ENCODE measurements at places on chromosomes 2 and 18. TPM values are rescaled to one million over a fixed set of nuclear protein-coding genes. Genes with fewer than 3 reads are reported as not detected.

DNA sequence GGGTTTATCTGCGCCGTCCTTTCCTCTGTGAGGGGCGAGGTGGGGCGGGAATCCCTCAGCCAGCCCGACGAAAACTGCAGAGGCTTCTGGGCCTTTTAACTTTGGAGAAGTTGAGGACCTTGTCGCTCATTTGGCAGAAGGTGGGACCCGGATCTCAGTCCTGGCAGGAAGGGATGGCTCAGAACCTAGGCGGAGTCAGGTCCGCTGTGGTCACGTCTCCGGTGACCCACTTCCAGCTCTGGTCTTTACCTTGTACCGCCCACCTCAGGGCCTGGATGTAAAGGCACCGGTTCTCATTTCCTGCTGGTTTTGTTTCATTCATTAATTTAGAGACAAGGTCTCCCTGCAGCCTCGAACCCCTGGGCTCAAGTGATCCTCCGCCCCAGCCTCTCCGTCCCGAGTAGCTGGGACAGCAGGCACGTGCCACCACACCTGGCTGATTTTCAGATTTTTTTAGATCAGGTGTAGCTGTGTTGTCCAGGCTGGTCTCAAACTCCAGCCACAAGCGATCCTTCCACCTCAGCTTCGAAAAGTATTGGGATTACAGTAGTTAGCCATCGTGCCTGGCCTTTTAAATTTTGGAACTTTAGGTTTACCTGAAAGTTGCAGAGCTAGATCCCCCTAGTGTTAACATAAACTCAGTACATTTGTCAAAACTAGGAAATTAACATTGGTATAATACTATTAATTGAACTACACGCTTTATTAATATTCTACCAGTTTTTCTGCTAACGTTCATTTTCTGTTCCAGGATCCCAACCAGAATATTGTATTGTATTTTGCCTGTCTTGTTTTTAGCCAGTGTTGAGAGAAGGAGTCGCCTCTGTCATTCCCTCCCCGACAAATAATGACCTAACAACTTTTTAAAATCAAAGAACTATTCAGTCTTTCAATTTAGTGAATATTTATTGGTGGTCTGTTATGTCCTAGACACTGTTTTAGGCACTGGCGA lies 852 bp downstream of the POLI start:
- peak; percentile 74 for DNase-seq

GRCh38 chr2:102424754-102425153 lies 1.8 kb downstream of the IL18RAP start:
- no peak for DNase-seq

GRCh38 chr2:27400348-27401135 lies 8.8 kb downstream of the PPM1G start:
- DNase-seq, result no peak

DNA sequence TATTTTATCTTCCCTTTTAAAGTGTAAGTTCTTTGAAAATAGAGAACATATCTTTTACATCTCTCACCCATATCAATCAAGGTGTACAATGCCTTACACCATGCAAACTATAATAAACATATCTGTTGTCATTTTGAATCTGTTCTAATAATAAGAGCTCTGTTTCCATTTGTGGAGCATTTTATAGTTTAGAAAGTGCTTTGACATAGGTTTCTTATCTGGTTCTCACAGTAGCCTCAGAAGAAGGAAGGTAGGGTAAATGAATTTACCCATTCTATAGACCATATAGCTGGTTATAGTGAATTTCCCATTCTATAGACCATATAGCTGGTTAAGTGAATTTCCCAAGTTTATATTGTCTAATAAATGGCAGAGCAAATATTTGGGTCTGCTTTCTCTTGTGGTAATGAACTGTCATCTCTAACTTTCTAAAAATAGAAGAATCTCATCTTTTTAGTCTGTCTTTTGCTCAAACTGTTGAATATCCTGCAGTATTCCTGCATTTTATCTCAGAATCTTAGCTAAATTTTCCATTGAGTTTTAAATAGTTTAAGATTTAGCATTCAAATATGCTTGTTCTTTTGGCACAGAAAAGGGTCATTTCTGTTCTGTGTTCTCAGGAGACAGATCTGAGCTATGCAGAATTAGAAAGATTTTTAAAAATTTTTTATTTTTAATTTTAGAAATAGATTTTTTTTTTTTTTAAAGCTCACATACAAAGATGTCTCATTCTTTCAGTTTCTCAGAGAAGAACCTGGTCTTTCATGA lies 80.7 kb upstream of the STON1 start:
- no peak for DNase-seq

- DNase-seq, result no peak
Measured at GRCh38 chr2:160229591-160229990, 29.5 kb upstream of the ITGB6 start.

The SLC4A3 gene
- total RNA-seq, result 12.2 TPM

GRCh38 chr18:51171625-51172259 lies 25.7 kb downstream of the MEX3C start:
- DNase-seq, result no peak

GRCh38 chr2:104787298-104788065 lies 66.4 kb upstream of the POU3F3 start:
- no peak for DNase-seq

The SIGLEC15 gene
- 8.4 TPM for total RNA-seq

Data from ureter (tissue), 1 donor.